T-cell (primary cell): ENCODE measurements at places on chromosomes 11 and 22. TPM values are rescaled to one million over a fixed set of nuclear protein-coding genes. Genes with fewer than 3 reads are reported as not detected.

The SLC22A9 gene
- not detected for total RNA-seq

- H3K36me3 ChIP-seq: no peaks in the 10 kb centered on the region
- no peaks in the 10 kb centered on the region for H3K27me3 ChIP-seq
- no peak for DNase-seq
- no peak overlapping the region for H3K4me3 ChIP-seq
- no peak overlapping the region for H3K27ac ChIP-seq
These were observed 30.0 kb downstream of the PACSIN2 start for GRCh38 chr22:42984814-42985530.

GRCh38 chr11:2169005-2169378 is 2.6 kb downstream of the TH start:
- DNase-seq: no peak
- no peak overlapping the region for H3K27ac ChIP-seq
- H3K4me1 ChIP-seq: peaks cover 3% of the 10 kb centered on the region
- H3K36me3 ChIP-seq: no peaks in the 10 kb centered on the region

DNA sequence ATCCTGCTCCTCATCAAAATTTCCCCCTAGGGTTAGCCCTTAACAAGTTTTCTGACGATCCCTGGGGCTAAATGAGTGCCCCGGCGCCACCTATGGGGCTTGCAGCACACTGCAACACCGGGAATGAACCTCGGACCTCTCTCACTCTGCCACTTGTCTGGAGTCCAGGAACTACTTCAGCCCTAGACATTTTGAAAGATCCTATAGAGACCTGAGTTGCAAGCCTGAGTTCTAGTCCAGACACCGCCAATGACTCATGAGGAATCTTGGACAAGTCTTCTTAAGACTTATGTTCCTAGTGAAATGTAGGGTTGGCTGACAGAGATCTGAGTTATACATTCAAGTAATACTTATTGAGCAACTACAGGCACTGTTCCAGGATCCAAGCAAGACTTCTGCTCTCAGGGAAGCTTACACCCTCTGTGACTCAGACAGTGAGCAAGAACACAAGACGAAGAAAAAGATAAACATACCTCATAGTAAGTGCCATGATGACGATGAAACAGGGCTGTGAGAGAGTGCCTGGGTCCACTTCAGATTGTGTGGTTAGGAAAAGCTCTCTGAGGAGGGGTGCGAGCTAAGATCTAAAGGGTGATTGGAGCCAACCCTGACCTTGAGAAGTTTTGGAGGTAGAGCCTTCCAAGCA is 10.2 kb upstream of the STK33 start:
- no peak overlapping the region for H3K4me3 ChIP-seq
- no peak for DNase-seq
- no peaks in the 10 kb centered on the region for H3K4me1 ChIP-seq
- H3K27ac ChIP-seq: no peak overlapping the region
- peaks cover 9% of the 10 kb centered on the region for H3K27me3 ChIP-seq

DNA sequence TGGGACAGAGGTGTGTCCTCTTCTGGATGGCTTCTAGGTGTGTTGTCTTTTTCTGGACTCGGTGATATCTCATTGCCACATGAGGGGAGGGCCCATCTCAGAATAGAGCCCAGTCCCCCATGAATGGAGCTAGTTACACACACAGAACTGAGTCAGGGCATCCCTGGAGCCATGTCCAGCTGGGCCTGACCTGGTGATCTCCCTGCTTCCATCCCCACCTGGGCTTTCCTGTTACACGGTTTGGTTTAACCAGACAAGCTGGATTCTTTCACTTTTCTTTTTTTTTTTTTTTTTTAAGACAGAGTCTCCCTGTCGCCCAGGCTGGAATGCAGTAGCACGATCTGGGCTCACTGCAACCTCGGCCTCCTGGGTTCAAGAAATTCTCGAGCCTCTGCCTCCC is 6.1 kb upstream of the A4GALT start:
- no peak overlapping the region for H3K27ac ChIP-seq
- no peak for DNase-seq
- no peak overlapping the region for H3K4me3 ChIP-seq
- H3K27me3 ChIP-seq: no peaks in the 10 kb centered on the region
- H3K4me1 ChIP-seq: no peaks in the 10 kb centered on the region
- no peaks in the 10 kb centered on the region for H3K36me3 ChIP-seq

DNA sequence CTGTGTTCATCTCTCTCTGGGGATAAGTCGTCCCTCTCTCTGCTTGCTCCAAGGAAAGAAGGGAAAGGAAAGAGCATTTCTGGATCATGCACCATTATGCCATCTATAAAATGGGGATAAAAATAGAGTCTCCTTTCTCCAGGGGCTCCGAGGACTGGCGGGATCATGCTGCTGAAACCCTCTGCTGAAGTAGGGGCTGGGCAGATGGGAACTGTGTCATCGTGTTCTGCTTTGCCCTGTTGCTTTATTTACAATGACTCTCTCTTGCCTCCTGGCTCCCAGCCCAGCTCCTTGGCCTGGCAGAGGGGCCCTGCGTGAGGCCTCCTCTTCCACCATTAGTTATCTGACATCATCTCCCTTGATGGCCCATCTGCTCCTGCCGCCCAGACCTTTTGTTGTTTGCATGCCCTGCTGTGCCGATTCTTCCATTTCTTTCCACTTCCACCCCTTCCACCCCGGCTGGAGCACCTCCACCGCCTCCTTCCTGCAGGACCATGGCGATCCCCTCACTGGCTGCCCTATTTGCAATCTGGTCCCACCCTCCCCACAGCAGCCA is 200.9 kb downstream of the MYO18B start:
- H3K4me1 ChIP-seq: no peaks in the 10 kb centered on the region
- no peak overlapping the region for H3K4me3 ChIP-seq
- no peaks in the 10 kb centered on the region for H3K27me3 ChIP-seq
- no peak for DNase-seq
